ENCODE measurements at places on chromosomes 1 and 21.

GRCh38 chr1:40161888-40162397 lies 756 bp downstream of the RLF start:
- no peak for DNase-seq

GRCh38 chr1:192764675-192765074 lies 44.2 kb upstream of the RGS2 start:
- DNase-seq, result no peak

DNA sequence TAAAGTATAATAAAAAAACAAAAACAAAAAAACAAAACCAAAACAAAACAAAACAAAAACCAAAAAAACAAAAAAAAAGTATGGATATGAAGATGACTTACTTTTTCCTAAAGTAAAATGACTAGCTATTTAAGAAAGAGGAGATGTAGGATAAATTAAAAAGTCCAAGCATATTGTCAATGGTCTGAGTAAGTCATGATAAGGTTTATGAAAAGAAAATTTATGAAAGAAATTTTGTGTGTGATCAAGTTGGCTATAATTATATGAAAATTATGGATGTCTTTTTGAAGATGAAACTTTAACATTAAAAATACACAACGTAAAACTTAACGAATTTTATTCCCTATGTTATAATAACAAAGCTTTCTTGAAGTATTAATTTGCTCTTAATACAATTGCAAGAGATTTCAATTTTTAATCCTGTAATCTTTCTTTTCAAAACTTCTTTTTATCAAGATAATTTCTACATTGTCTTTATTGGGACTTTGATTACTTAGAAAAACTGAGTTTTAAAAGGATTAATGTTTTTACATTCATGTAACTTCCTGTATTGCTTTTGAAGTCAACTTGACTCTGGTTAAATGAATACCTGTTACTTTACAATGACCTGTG lies 200.9 kb upstream of the IVNS1ABP start:
- no peak for DNase-seq

DNA sequence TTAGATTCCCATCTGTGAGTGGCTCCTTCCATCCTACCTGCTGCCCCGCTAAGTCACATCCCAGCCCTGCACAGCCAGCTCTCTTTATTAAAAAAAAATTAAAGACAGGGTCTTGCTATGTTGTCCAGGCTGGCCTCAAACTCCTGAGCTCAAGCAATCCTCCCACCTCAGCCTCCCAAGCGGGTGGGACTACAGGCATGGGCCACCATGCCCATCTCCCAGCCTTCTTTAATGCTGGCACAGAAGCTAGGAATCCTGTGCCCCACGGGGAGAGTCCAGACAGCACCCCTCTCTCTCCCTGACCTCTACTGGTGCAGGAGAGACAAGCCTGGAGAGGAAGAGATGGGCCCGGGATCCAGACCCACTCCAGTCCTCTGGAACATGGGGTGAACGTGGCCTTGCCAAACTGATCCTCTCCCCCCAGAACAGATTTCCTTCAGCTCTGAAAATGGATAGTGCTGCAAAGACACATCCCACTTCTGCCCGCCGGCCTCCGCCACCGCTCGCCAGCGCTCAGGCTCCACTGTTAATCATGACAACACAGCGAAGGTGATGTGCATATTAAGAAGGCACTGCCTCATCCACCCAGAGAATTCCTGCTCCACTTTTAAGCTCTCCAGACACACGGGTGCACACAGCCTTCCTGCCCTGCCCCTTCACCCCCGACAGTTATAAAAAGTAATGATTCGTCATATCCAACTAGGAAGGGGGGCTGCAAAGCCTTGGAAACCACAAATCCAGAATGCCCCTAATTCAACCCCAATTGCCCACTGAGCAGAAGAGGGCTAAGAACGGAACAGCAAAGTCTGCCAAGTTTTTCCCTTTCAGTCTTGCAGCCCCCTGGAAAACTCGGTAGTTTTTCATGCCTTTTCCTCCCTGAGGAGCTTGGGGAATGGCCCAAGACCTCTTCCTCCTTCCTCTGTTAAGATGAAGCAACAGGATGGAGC lies 68.1 kb downstream of the MRPL37 start:
- no peak for DNase-seq

DNA sequence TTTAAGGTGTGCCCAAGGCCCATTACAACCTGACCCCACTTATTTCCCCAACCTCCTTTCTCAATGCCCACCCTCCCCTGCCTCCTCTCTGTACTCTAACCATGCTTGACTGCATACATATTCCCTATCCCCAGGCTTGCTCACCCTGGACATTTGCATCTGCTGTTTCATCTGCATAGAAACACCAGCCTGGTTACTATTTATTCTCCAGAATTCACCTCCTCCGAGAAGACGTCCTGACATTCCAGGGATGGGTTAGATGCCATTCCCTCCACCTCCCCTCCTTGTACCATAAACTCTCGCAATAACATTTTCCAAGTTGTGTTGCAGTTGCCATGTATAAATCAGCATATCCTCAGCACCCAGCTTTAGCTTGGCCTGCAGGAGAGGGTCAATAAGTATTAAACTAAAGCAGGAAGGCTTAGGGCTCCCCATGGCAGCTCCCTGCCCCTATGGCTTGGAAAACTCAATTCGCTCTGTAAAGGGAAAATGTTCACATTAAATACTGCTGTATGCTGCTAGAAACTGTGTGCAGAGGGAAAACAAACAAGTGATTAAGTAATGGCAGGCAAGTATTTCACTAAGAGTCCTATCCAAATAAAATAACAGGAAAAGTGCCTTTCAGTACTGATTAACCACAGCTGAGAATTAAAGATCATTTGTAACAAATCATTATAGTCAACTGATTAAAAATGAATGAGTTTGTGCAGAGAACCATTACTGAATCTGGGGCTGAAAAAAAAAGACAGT lies 202.3 kb downstream of the TNR start:
- DNase-seq, result no peak

- DNase-seq, result no peak
Measured at GRCh38 chr1:229950020-229950419, 117.0 kb upstream of the GALNT2 start.

GRCh38 chr1:4267381-4268261 lies 367.5 kb upstream of the C1orf174 start:
- DNase-seq, result no peak

DNA sequence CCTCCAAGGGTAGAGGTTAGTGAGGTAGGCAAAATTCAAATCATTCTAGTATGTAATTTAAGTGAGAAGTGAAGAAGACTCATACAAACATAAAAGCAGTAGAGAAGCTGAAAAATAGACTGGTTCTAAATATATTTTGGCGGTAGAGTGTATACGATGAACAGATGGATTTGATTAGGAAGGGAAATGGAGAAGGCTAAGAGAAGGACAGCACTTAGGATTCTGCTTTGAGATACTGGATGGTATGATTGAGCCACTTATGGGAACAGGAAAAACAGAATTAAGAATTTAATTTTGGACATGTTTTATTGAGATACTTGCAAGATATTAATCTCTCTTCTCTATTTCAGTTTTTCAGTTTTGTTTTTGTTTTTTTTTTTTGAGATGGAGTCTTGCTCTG lies 60.1 kb downstream of the EPB41 start:
- no peak for DNase-seq

DNA sequence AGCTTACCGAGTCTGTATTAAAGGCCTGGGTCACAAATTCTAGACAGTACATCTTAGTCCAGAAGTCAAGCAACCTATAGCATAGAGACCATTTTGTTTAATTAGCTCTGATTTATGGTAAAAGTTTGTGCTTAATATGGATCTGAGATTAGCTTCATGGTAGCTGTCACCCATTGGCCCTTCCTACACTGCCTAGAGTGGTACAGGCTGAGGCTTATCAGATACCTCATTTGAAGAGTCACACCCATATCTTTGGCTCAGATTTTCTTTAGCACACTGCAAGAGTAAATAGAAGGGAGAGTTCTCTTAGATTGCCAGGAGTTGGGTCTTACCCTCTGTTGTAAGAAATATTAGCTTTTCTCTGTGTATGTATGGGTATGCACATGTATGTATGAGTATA lies 3.6 kb downstream of the AK4 start:
- no peak for DNase-seq
